Stimulated activated CD4-positive, alpha-beta T cell treated with anti-CD3 and anti-CD28 coated beads, Interleukin-1b, Interleukin-23, amount 100 ng/mL, for 48 hours (primary cell): ENCODE measurements at places on chromosomes 12 and 14.

DNA sequence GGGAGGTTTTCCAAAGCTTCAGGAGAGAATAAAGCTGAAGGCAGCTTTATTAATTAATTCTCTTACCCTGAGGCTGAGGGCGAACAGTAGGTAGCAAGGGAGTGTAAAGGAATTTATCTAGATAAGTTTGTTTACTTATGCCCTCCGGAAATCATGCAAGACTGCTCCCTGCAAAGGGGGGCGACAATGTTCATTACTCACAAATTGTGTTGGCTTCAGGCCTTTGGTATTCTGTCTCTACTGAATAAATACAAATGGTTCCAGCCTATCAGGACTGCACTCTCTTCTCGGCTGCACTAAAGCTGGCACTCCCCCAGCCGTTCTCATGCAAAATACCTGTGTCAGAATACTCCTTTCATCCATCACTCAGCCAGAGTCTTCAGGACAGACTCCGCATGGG, 120.8 kb downstream of the PPHLN1 start:
- no peak for DNase-seq

DNA sequence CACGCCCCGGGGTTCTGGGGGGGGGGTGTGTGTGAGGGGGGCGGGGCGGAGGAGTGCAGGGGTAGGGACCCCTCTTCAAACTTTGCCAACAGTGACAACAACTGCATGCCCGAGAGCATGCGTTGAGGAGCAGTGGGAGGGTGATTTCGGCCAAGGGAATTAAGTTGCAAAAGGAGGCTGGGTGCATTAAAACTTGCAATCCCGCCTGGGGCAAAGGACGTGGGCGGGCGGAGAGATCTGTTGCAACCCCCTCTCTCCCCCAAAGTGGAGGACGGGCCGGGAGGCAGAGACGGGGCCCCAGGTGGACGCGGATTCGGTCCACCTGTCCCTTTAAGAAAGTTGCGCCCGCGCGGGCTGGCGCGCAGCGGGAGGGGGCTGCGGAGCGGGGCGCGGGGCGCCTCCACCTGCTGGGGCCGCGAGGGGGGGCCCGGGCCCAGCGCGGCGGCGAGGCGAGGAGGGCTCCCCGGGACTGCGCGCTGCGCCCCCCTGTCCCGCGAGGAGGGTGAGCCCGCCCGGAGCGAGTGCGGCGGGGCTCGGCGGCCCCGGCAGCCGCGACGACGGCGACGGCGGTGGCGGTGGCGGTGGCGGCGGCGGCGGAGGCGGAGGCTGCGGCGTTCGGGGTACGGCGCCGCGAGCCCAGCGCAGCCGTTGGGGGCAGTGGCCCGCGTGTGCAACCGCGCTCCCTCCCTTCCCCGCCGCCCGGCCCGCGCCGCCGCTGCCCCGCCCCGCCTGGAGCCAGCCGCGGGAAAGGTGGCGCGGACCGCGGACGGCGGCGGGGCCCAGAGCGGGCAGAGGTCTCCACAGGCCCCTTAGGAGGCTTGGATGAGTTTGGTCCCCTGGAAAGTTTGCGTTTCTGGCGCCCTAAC, 530 bp upstream of the FOXN4 start:
- DNase-seq = no peak

DNA sequence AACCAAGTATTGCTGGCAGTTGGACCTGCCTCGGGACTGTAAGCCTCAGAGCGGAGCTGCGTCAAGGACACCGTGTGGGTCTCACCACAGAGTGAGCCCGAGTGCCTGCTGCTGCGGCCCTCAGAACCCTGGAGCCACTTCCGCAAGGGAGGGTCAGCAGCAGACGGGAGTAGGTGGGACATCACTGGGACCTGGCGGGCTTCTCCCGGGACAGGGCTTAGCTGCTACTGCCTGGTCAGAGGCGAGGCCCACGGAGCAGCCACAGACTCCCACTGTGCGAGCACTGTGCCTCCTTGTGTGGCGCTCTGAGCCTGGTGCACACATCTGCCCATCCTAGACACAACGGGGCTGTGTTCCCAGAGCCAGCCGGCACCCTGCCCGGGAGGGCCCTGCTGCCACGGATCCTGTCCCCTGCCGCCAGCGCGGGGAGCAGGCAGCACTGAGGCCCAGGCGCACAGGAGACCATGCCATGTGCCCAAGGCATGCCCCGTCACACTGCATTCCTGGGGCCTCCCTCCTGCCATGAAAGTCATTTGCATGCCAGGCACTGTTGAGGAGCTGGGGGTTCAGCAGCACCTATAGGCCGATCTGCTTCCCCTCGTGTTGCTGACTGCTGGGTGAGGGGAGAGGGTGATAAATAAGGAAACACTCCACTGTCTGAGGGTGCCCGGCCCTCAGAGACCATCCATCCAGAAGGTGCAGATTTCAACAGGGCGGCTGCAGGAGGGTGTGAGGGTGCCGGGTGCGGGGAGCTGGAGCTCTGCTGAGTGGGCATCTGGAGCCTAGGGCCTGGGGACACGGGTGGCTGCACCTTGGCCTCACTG, 10.0 kb downstream of the HIP1R start:
- DNase-seq = no peak

GRCh38 chr12:65266408-65266807, 12.1 kb upstream of the MSRB3 start:
- no peak for DNase-seq

GRCh38 chr12:18849080-18849479, 111.2 kb downstream of the CAPZA3 start:
- no peak for DNase-seq

- DNase-seq = no peak
These were observed 24.4 kb downstream of the FBXW8 start for GRCh38 chr12:116934908-116935705.

GRCh38 chr12:108190529-108190928, 61.4 kb downstream of the WSCD2 start:
- no peak for DNase-seq

GRCh38 chr12:128994856-128995255, 141.6 kb downstream of the GLT1D1 start:
- DNase-seq = no peak

DNA sequence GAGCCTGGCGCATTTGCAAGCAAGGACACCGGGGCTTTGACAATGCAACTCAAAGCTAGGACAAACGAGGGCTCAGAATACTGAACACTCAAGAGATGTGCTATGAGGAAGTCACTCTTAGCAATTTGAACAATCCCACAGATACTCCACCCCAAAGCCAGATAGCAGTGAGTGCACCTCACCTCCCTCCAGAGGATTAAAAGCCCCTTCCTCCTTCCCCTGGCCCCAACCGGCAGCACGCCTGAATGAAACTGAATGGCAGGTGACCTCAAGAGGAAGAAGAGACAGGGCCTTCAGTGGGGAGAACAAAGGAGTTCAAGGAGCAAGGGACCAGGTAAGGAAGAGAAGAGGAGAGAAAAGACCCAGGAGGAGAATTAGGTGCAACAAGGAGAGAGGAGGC, 1.9 kb upstream of the KRT78 start:
- no peak for DNase-seq

DNA sequence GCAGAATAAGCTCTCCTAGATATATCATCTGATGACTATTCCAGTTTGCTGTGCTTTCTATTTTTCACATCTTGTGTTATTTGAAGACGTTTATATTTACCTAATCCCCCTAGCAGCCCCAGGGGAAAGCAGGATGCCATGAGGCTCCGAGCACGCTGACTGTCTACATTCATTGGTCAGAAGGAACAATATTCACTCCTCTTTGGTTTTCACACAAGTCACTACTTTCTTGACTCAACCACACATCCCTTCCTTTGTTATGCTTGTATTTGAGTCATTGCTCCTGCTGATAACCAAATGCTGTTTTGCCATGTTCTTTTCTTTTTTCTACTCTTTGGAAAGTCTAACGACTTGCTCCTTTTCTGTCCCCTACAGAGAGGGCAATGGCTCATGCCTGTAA, 86.5 kb upstream of the SLC38A2 start:
- DNase-seq = peak; percentile 19

- DNase-seq = peak; percentile 93
These were observed 3.0 kb downstream of the EVL start for GRCh38 chr14:100067971-100068959.

DNA sequence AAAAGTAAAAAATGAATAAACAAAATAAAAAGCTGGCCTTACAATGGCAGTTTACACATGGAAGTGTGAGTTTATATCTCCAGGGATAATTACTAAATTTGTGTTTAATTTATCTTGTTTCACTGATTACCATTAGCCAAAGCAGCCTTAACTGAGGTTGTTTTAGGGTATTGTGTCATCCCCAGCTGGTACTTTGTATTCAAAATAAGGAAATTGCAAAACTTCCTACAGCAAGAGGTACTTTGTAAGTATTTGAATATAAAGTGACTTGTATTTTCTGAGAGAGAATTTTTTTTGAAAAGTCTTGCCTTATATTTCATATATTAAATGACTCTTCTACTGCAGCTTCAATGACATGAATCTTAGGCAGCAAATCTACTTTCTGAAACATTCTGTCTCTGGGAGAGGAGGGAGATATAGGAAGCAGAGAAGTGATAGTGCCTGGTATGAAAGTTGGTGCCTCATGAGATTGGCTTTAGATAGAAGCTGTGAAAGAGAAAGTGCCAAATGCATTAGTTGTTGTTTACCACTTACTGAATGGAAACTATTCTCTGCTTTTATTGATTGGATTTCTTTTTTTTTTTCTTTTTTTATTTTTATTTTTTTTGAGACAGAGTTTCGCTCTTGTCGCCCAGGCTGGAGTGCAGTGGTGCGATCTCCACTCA, 6.7 kb downstream of the FNTB start:
- no peak for DNase-seq

DNA sequence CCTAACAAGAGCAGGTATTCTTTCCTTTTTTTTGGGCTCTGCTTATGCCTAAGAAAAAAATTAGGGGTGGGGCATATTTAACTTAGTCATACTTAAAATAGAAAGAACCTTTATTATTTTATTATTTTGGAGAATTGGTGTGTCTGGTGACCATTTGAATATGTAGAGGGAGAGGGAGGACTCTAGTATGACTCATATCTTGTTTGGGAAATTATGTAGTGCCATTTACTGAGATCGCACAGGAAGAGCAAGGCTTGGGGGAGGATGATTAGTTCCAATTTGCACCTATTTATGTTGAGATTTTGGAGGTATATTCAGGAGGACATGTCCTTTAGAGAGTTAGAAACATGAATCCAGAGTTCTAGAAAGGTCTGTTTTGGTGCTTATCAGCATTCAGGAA, 9.9 kb downstream of the ZNF410 start:
- DNase-seq = no peak

DNA sequence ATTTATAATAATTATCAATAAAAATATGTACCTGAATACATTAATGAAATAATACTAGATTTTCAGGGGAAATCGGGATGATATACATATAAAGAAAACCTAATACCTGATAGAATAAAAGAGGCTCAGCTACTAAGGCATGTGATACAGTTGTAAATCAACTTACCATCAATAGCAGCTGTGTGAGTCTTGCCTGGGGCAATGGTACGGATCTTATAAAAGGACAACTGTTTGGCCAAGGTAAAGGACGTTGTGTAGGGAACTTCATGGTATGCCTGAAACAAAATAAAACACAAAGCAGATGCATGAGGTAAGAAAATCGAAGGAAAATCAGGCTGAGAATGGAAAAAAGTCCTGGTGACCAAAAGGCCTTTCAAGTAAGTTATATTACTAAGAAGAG, 25.4 kb downstream of the NEK9 start:
- no peak for DNase-seq

GRCh38 chr12:118685983-118686607, 295.2 kb upstream of the SRRM4 start:
- no peak for DNase-seq

DNA sequence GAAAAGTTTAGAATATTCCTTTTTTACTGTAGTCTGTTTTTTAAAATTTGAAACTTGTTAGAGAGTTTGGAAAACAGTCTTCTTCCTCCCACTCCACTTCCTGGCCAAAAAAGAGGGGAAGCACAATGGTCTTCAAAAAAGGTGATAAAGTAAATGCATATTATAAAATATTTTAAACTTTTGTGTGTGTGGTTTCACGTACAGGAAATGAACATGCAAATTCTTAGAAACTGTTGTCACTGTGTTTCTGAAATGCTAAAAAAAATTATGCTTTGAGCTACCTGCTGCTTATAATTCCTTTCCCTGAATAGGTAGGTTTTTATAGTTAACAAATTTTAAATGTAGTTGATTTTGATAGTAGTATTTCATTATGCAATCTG, 2.9 kb downstream of the FGFR1OP2 start:
- DNase-seq = no peak

GRCh38 chr12:127383281-127383680, 883.7 kb upstream of the TMEM132C start:
- DNase-seq = no peak

DNA sequence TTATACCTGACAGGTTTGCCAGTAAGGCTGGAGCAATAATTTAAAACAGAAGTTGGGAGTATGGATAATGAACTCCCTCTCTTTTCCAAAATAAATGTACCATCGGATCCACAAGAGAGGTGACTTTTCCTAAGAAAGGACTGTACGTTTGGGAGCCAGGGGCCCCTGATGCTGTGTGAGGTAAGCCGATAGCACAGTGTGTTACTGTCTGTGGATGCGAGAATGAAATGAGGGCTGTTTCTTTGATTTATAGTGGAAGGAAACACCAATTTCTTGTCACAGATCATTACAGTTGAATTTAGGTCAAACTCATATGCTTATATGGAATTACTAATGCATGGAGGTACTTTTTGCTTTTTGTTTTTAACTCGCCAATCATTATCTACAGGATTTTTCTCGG, 147.7 kb downstream of the ZNF664 start:
- no peak for DNase-seq

GRCh38 chr12:39780913-39781446, 161.4 kb upstream of the ABCD2 start:
- DNase-seq = no peak

GRCh38 chr12:3101309-3102024, 24.3 kb downstream of the TSPAN9 start:
- no peak for DNase-seq

GRCh38 chr12:95077341-95077740, 3.9 kb upstream of the NR2C1 start:
- DNase-seq = no peak

- DNase-seq = no peak
These were observed 232.6 kb downstream of the FLRT2 start for GRCh38 chr14:85762526-85762925.

DNA sequence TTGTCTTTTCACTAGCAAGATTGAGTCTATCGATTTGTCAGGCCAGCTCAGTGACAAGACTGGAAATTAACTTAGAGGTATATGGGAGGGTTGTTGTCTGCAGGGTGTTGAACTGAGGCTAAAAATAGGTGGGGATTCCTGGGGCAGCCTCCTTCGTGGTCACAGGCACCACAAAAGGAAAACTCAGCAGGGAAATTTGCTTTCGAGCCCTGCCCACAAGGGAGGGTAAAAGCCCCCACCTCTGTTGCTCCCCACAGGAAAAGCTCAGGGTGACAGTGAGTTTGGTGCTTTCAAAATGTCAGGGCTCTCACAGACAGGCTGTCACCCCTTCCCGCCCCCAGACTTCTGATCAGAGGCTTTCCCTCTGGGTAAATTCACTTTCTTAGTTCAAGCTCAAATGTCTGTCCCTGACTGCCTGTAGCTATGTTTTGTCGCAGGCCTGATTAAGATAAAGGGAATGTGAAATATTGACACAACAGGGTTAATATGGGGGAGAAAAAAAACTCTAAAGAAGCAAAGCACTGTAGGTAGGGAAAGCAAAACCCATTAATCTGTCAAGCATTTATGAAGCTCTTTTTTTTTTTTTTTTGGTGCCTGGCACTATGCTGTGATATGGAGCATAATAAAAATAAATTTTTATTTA, 11.7 kb upstream of the NFKBIA start:
- peak; percentile 79 for DNase-seq

- DNase-seq = peak; percentile 3
These were observed 21.5 kb upstream of the KIF26A start for GRCh38 chr14:104116756-104117340.
